ENCODE measurements at places on chromosomes 5 and 9. TPM values are rescaled to one million over a fixed set of nuclear protein-coding genes. Genes with fewer than 3 reads are reported as not detected.

GRCh38 chr9:127885508-127886281 lies 8.2 kb upstream of the AK1 start:
- DNase-seq: no peak

DNA sequence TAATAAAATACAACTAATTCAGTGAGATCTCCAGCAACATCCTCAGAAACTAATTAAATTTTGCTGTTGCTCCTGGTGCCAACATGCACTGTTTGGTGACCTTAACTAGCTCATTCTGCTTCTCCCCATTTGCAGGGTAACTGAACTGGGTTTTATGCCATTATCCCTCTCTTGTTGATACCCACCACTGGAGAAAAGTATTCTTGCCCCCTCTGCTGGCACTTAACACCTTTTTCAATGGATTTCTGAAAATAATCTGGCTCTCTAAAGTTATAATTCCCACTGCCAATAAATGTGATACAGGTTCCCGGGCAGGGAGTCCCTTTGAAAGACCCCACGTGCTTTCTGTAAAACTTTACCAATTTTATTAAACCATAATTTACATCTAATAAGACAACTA lies 394.3 kb downstream of the OSTF1 start:
- no peak for DNase-seq

DNA sequence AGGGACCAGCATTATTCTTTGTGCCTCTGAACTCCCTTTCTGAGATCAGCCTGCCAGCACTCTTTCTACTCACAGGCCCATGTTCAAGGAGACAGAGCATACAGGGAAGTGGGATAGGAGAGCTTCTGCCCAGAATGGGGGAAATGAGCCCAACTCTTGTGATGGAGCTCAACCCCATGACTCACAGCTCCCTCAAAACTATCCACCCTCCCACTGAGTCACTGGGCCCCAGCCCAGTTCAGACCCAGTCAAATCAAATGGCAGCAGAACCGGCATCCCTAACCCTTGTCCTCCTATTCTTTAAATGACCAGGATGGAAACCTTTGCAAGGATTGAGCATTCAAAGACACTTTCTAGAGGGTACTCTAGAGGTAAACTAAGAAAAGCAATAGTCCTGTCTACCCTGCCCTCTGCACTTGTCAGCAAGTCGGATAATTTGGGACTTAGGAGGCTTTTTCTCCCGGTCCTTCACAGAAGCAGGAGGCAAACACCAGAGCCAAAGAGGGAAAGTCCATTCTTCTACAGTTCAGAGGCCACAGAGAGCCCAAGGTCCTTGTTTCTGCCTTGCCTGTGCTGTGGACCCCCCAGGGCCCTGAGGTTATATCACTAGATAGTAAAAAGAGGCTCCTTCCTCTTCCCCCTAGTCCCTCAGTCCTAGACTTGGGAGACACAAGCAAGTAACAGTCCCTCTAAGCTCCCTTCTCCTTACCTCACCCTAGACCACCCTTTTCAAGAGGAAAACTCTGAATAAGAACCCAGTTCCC lies 3.2 kb downstream of the ATOSB start:
- DNase-seq: no peak

DNA sequence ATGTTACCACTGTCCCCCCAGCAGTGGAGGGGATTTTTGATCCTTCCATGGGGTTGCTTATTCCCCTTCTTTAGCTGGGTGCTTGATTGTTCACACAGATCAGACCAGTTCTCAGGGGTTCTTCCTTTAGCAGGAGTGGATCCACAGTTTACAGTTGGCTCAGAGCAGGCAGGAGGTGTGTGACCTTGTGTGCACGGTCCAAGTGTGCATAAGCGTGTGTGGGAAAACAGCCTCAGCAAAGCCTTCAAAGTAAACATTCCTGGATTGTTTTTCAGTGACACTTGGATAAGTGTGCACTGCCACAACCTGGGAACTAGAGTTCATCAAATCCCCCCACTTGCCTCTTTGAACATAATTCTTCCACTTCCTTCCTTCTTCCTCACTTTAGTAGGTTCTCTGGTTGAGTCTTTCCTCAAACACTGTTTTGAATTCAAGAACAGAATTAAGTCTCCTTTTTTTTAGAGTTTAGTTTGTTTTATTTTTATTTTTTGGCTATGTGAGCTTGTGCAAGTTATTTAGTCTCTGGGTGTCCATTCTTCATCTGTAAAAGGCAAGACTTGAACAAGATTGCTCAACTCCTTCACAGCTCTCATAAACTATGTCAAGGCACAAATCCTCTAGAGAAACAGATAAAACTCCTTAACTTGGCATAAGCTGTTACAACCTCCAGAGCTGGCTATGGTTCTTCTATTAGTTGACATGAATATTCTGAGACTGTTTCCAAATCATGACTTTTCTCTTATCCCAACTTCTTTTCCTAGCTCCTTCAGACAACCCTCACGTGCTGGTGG lies 78.0 kb downstream of the OSMR start:
- no peak for DNase-seq

GRCh38 chr5:141785135-141785534 lies 93.1 kb downstream of the PCDH1 start:
- DNase-seq: no peak

- no peak for DNase-seq
Measured at GRCh38 chr9:81410201-81410600, 279.1 kb downstream of the TLE1 start.

- no peak for DNase-seq
Measured at GRCh38 chr9:134210511-134210907, 46.1 kb upstream of the RNU6ATAC start.

The LEAP2 gene
- total RNA-seq: 6.0 TPM
